ENCODE measurements at places on chromosomes 7 and 10.

- DNase-seq = no peak
Measured at GRCh38 chr10:77850620-77851231, 75.8 kb downstream of the DLG5 start.

GRCh38 chr10:121497513-121498470, 100.5 kb downstream of the FGFR2 start:
- DNase-seq = no peak

GRCh38 chr10:32393911-32394310, 47.0 kb upstream of the EPC1 start:
- no peak for DNase-seq

- no peak for DNase-seq
Measured at GRCh38 chr7:85883-86515, 106.4 kb upstream of the FAM20C start.

GRCh38 chr7:50273870-50274269, 30.6 kb upstream of the IKZF1 start:
- no peak for DNase-seq

DNA sequence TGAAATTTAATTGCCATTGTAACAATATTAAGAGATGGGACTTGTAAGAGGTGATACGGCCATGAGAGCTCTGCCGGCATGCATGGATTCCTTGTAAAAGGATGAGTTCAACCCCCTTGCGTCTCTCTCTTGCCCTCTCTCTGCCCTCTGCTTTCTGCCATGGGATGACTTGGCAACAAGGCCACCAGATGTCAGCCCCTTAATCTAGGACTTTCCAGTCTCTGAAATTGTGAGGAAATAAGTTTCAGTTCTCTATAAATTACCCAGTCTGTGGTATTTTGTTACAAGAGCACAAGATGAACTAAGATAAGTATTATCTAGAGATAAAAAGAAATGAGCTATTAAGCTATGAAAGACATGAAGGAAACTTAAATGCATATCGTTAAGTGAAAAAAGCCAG, 145.7 kb upstream of the AHR start:
- no peak for DNase-seq

GRCh38 chr10:71504168-71504567, 107.4 kb downstream of the CDH23 start:
- DNase-seq = no peak

- no peak for DNase-seq
Measured at GRCh38 chr10:51502124-51502523, 197.3 kb downstream of the CSTF2T start.

DNA sequence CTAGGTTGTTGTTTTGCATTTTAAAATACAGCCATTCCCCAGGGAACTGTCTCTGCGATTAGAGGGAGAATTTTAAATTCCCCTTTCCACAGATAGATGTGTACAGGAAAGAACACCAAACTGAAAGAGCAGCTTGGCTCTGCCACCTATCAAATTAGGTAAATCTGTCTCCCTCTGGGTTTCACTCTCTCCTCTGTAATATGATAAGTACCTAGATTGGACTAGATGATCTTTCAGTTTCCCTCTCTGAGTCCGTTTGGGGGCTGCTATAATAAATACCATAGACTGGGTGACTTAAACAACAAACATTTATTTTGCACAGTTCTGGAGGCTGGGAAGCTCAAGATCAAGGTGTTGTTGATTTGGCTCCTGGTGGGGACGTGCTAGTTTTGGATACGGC, 186.0 kb downstream of the KIF20B start:
- no peak for DNase-seq

- DNase-seq = no peak
Measured at GRCh38 chr10:129099486-129099885, 367.6 kb upstream of the MGMT start.

- DNase-seq = no peak
Measured at GRCh38 chr7:142749218-142749993, at the start of gene PRSS1. Gene PRSS1 (plus strand): TSS chr7:142749472. CDS start chr7:142749485, 13 bp downstream.

DNA sequence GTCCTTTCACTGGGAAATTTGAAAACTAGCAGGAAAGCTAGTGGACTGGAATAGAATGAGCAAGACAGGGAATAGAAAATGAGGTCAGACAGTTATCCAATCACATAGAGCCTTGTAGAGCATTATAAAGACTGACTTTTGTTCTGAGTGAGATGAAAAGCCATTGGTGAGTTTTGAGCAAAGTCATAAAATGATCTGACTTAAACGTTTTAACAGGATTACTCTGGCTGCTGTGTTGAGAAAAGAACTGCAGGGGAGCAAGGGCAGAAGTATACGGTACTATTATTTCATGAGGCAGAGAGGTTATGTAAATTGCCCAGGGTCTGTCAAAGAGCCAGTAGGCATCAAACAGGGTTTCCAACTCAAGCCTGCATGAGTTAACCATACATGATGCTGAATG, 393.4 kb downstream of the TFEC start:
- no peak for DNase-seq

DNA sequence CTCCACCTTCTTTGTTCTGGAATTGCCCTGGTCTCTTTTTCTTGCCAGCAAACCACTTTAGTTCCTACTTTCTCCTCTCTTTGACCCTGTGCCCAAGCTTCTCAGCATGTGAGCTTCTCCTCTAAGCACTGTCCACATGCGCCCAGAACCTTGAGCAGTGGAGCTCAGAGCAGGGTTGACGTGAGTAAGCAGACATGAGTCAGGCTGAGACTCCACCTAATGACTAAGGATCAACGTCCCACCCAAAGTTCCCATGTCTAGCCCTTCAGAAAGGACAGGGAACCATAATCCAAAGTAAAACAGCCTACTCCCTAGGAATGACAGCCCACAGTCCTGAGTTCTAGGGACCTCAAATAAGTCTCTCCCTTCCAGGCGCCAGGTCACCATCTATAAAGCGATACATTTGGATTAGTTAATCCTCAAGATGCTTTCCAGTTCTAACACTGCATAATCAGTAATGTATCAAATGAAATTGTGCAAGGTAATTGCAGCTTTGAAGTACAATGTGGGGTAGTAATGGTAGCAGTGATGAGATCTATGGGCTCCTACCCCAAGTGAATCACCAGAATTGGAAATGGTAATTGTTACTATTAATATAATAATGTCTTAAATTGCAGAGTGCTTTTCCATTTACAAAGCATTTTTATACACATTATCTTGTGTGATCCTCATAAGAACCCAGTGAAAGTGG, 44.5 kb downstream of the KCNMA1 start:
- peak; percentile 60 for DNase-seq

DNA sequence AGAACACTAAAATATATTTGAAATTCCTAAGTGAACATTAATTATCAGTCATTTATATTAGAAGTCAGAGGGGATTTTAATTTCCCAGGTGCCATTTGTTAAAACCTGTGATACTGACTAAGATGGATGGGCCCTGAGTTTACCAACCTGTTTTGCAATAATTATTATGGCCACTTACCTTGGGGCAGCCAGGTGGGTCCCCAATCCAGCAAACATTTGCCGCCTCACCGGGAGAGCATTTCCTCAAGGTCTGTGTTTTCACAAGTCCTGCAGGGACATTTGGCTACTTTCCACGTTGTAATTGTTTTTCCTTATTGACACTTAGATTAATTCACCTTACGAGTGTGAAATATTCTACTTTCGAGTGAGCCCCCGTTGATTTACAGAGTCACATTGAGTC, 251.2 kb upstream of the PPP2R2D start:
- DNase-seq = no peak

DNA sequence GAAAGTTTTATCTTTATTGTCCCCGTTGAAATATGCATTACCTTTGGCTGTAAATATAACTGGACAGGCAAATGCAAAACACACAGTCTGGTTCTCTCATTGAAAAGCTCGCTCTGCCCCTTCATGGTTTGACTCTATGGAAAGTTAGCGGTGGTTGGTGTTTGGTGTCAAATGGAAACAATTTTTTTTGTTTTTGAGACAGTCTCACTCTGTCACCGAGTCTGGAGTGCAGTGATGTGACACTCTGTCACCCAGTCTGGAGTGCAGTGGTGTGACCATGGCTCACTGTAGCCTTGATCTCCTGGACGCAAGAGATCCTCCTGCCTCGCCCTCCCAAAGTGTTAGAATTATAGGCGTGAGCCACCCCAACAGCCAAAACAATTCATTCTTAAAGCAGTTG, 149.7 kb downstream of the LRRC4 start:
- no peak for DNase-seq

DNA sequence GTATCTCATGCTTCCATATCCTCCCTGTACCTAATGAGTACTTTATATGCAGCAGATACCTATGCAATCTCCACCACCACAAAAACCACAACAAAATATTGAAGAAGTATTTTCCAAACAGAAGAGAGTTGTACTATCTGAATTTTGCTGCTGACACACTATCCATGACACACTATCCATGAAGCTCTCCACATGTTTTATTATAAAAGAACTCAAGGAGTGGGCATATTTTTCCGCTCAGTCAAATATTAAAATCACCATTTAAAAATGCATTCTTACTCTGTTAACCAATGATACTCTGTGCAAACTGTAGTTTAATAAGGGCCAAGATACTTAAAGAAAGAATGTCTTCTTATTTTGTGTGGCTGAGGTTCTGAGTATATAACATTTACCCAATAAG, 2.8 kb downstream of the BET1 start:
- DNase-seq = no peak

All from HTR-8/SVneo (cell line).